ENCODE measurements at places on chromosomes 16 and 17.

- DNase-seq = no peak
These were observed 57.5 kb downstream of the CYB5B start for GRCh38 chr16:69481901-69482341.

DNA sequence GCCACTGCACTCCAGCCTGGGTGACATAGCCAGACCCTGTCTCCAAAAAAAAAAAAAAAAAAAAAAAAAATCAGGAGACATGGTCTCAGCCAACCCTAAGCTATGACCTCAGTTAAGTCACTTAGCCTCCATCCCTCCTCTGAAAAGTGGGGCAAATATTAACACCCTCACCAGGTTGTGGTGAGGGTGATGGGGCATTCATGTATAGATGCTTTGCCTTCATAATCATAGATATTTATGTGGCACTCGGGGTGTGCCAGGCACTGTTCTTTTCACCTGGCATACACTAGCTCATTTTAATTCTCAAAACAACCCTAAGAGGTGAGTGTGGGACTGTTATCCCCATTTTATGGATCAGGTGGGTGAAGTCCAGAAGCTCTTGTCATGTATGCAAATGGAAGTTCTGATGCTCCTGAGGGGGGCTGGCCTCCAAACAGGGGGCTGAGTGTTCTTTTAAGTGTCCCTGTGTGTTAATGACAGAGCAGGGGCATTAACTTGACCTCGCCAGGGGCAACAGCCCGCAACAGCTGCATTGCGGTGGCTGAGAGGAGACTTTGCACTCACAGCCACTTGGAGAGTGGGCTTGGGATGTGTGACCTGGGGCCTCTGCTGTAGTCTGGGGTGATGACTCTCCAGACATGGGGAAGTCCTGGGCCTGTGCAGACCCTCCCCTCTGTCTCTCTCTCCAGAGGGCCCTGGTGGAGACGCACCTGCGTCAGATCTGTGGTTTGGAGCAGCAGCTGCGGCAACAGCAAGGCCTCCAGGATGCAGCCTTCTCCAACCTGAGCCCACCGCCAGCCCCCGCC lies 4.1 kb downstream of the TBKBP1 start:
- DNase-seq = no peak

DNA sequence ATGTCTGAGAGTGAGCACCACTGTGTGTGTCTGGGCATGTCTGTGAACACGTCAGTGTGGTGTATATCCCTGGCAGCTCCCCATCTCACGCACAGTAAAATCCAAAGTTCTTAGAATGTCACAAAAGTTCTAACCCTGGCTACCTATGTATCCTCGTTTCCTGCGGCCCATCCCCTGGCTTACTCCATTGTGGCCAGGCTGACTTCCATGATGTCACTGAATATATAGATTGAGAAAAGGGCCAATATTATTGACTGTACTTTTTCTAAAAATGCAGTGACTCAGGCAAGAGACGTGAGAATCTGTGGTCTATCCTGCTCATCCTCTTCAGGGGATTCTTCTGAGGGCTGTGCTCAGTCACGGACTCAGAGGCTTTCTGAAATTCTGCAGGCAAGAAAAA lies 963 bp upstream of the METTL22 start:
- DNase-seq = no peak

GRCh38 chr17:31832746-31833145 lies 26.3 kb downstream of the COPRS start:
- no peak for DNase-seq

DNA sequence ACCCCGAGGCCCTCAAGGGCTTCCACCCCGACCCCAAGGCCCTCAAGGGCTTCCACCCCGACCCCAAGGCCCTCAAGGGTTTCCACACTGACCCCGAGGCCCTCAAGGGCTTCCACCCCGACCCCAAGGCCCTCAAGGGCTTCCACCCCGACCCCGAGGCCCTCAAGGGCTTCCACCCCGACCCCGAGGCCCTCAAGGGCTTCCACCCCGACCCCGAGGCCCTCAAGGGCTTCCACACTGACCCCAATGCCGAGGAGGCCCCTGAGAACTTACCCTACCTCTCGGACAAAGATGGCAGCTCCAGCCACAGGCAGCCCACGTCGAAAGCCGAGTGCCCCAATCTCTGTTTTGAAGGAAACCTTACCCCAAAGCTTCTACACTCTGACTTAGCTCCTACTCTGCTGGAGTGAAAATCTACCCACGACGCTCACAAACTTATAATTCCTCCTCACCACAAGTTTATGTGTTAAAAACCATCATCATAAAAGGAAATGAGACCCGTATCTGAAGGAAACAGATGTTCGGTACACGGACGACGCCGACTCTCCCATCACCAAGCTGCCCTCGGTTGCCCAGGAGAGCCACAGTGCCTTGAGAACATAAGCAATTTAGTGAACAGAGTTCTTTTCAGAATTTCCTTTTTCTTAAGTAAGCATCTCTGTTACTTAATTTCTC lies 61.2 kb upstream of the RPH3AL start:
- no peak for DNase-seq

DNA sequence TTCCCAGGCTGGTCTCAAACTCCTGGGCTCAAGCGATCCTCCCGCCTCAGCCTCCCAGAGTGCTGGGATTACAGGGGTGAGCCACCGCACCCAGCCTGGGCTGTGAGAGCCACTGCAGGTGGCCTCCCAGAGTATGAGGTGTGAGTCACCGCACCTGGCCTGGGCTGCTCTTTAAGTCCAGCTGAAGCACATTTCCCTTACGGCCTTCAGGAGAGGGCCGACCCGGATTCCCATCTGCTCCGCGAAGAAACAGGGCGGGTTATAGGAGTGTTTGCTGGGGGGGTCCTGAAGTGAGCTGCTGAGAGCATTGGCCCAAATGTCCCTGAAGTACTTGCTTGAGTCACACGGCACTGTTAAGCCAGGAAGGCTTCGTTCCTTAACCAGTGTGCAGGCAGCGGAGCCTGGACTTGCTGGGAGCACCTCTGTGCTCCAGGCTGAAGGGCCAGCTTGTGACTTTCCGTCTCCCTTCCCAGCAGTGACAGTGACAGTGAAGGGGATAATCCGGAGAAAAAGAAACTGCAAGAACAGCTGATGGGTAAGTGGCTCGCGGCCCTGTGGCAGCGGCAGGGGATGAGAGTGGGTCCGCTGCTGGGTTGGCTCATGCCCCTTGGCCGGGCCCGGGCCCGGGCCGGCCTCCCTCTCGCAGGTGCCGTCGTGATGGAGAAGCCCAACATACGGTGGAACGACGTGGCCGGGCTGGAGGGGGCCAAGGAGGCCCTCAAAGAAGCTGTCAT lies 7.2 kb downstream of the VPS4A start:
- DNase-seq = no peak

DNA sequence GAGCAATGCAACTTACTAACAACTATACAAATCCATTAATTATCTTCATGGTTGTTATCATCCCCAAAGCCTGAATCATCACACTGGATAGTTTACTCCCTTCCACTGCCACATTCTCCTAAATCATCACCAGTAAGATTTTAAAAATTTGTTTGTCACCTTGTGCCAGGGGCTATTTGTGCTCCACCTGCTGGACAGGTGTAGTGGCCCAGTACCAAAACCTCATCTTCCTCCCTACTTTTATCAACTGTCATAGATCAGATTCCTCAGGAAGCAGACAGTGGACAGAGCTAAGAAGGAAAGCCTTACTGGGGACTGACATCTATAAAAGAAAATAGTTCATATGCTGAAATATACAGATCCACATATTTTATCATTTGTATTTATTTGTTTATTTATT lies 280.4 kb downstream of the CDH11 start:
- DNase-seq = no peak

- DNase-seq = no peak
These were observed 114.5 kb downstream of the AXIN2 start for GRCh38 chr17:65446838-65447526.

DNA sequence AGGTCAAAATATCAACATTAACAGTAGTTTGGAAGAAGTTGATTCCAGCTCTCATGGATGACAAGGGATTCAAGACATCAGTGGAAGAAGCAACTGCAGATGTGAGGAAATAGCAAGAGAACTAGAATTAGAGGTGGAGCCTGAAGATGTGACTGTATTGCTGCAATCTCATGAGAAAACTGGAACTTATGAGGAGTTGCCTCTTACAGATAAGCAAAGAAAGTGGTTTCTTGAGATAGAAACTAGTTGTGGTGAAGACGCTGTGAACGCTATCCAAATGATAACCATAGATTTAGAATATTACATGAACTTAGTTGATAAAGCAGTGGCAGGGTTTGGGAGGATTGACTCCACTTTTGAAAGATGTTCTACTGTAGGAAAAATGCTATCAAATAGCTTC lies 67.8 kb downstream of the GOSR1 start:
- no peak for DNase-seq

DNA sequence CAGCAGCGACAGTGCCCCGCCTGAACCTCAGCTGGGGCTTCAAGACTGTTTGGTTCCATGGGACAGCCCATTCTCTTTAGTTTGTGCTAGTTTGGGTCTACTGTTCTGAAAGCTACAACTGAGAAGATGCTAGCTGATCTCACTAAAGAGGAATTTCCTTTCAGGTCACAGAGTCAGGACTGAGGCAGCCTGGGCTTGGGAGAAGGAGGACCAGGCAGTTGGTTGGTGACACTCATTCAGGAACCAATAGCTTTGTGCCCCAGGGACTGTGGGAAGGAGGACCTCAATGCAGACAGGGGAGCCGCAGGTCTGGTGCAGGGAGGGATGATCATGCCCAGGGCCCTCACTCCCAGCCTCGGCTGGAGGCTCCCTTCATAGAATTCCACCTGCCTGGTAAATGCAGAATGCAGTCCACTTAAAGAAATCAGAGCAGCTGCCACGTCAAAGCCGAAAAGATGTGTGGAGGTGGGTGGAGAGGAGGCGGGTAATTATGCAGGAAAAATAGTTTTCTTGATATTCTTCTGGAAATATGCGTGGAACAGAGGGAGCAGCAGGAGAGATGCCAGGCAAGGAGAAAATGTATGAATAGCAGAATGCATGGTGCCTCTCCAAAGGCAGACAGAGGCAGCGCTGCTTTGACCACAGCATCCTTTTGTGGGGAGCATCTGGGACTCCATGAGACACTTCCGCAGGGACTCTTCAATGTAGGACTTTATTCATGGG lies 32.6 kb upstream of the ZFP90 start:
- DNase-seq = no peak

DNA sequence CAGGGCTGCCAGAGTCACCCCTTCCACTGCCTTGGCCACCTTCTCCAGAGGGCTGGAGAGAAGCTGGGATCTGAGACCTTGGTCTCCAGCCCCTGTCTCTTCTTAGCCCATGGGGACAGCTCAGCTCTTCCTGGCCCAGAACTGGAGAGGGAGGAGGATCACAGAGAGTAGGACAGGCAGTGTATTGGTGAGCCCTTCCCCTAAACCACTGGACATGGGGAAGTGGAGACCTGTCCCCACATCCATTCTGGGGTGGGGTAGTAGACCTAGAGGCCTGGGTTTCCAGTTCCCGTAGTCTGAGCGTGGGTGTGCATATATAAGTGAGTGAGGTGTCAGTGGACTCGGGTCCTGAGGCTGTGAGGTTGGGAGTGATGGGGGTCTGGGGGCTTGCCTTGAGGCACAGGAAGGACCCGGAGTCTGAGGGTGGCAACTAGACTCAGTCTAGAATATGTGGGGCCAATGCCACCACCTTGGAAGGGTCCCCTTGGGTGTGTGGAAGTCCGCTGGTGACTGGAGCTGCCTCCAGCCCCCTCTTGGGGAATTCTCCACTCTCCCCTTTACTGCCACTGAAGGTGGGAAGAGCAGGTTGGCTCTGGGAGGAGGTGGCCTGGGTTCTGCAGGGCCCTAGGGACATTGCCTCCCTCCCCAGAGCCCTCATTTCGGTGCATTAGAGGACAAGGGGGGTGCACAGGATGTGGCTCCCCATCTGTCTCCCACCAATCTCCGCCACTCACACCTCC lies 19.9 kb downstream of the GJD3 start:
- DNase-seq = no peak

DNA sequence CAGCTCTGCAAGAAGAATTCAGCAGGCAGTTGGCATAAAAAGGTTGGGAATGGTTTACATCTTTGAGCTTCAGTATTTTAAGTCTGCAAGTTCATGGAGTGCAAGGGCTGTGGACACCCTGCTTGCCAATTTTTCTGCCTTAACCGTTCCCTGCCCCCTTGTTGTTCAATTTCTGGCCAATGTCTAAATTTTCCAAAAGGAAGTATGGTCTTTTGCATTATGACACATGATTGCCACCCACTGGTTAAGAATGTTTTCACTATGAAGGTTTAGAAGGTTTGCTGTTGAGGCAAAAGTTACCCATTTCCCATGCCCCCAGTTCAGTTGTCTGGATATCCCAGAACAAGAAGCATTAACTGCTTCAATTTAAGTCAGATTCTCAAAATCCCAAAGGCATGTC lies 441.9 kb downstream of the CDH13 start:
- DNase-seq = no peak

DNA sequence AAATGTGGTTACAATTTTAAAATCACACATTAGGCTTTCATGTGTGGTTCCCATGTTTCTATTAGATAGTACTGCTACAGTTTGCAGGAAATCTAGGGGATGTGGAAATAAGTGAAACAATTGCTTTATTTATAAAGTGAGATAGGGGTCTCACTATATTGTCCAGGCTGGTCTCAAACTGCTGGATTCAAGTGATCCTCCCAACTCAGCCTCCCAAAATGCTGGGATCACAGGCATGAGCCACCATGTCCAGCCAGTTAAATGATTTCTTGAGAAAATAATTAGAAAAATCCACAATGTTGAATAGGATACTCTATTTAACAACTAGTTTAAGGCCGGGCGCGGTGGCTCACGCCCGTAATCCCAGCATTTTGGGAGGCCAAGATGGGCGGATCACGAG lies 42.0 kb downstream of the UBE2G1 start:
- no peak for DNase-seq

DNA sequence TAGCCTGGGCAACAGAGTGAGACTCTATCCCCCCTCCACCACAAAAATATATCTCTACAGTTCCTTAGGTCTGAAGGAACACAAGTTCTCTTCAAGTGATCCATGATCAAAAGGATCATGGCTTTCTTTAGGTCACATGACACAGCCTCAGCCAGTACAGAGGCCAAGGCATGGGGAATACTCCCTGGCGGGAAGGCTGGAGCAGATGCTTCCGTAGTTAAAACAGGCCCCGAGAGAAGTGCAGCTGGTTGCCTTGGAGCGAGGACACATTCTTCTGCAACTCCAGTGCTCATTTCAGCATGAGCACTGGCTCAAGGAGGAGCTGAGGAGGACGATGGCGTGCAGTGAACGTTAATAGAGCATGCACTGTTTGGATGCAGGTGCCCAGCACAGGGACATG lies 13.5 kb downstream of the CDIP1 start:
- DNase-seq = no peak

DNA sequence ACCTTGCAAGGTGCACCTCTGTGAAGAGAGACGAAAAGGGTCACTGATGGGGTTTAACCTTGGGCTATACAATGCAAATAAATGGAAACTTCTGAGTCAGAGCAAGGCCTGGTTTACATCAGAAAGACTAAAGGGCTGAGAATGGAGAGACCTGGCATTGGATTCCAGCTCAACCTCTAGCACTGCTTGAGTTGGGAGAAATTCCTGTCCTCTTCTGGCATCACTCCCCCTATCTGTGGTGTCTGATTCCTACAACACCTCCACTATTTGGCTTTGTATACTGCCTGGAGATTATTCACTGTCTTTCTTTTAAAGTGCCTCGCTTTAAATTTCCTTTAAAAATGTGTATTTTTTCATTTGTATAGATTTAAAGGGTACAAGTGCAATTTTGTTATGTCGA lies 68.8 kb downstream of the GPR139 start:
- no peak for DNase-seq

Data from stimulated activated CD8-positive, alpha-beta memory T cell treated with anti-CD3 and anti-CD28 coated beads, Interleukin-4, amount 100 ng/mL, for 24 hours (primary cell).